Vein endothelial cell (primary cell): ENCODE measurements at places on chromosomes 2 and 18. TPM values are rescaled to one million over a fixed set of nuclear protein-coding genes. Genes with fewer than 3 reads are reported as not detected.

Gene CYB5A
- total RNA-seq: 32.8 and 34.9 TPM in 2 replicates

Gene CABLES1
- 55.9 and 103 TPM in 2 replicates for total RNA-seq

Gene TRIM43
- total RNA-seq: not detected in 2 replicates

Gene STEAP3
- total RNA-seq: 13.4 and 20.6 TPM in 2 replicates

Gene ANKRD30BL
- total RNA-seq: not detected in 2 replicates

Gene FBXO36
- total RNA-seq: 2.4 and 2.6 TPM in 2 replicates

Gene BARD1
- total RNA-seq: 10.5 and 15.3 TPM in 2 replicates

Gene CRACDL
- total RNA-seq: 11.1 and 12.4 TPM in 2 replicates

Gene OTOS
- total RNA-seq: not detected in 2 replicates

Gene CHRNG
- total RNA-seq: not detected in 2 replicates

Gene RAX
- not detected in 2 replicates for total RNA-seq

Gene SERPINB10
- not detected in 2 replicates for total RNA-seq

Gene DNAH7
- total RNA-seq: under 0.01 and 0.38 TPM in 2 replicates

Gene SPATA3
- not detected in 2 replicates for total RNA-seq
